SJCRH30 (cell line): ENCODE measurements at places on chromosomes 2 and 18. TPM values are rescaled to one million over a fixed set of nuclear protein-coding genes. Genes with fewer than 3 reads are reported as not detected.

DNA sequence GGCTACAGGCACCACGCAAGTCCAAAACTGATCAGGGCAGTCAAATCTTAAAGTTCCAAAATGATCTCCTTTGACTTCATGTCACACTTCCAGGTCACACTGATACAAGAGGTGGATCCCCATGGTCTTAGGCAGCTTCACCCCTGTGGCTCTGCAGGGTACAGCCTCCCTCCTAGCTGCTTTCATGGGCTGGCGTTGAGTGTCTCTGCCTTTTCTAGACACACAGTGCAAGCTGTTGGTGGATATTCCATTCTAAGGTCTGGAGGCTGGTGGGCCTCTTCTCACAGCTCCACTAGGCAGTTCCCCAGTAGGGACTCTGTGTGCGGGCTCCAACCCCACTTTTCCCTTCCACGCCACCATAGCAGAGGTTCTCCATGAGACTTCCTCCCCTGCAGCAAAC, 838.2 kb upstream of the CHAC2 start:
- H3K36me3 ChIP-seq, result no peaks in the 10 kb centered on the region
- no peak overlapping the region for H3K27ac ChIP-seq
- DNase-seq, result no peak
- no peak overlapping the region for H3K4me3 ChIP-seq
- no peaks in the 10 kb centered on the region for H3K27me3 ChIP-seq
- H3K4me1 ChIP-seq, result no peaks in the 10 kb centered on the region

DNA sequence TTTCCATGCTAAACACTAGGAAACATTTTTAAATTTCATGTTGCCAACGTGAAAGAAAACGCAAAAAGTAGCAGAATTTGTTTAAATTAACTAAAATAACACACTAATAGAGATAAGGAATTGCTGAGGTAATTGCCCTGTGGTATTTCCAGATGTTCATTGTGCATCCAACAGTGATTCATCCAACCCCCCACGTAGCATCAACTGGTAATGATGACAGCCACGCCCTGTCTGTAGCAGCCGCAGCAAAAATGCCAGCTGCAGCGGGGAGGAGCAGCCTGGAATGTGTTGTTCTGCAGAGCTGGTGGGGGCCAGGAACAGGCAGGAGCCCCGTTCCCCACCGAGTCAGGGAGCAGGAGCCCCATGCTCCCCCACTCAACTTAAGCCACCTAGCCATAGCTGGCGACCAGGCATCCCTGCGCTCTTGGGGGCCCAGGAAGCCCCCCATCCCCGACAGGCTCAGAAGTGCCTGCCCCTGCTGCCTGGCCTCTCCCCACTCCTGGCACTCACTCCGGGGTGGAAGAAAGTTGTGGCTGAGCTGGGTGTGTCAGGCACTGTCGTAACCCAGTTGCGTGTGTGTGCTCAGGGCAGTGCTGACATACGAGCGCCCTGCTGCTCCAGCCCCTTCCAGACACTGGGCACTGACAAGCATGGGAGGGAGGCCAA, 695.1 kb upstream of the ACVR2A start:
- H3K4me1 ChIP-seq, result peaks cover 8% of the 10 kb centered on the region
- H3K36me3 ChIP-seq, result no peaks in the 10 kb centered on the region
- H3K4me3 ChIP-seq, result no peak overlapping the region
- no peaks in the 10 kb centered on the region for H3K27me3 ChIP-seq
- peak overlapping the region; percentile 45; the same call in 1 of the 2 replicates for H3K27ac ChIP-seq

GRCh38 chr2:228063558-228063957, 117.9 kb downstream of the SPHKAP start:
- H3K4me1 ChIP-seq, result peaks cover 4% of the 10 kb centered on the region
- no peak for DNase-seq
- H3K36me3 ChIP-seq, result no peaks in the 10 kb centered on the region
- H3K27me3 ChIP-seq, result no peaks in the 10 kb centered on the region

GRCh38 chr2:215797676-215798075, 215.7 kb downstream of the MREG start:
- DNase-seq, result no peak
- H3K27ac ChIP-seq, result no peak overlapping the region
- H3K27me3 ChIP-seq, result no peaks in the 10 kb centered on the region
- H3K4me1 ChIP-seq, result peaks cover 9% of the 10 kb centered on the region; the same call in 1 of the 2 replicates

- H3K27me3 ChIP-seq, result no peaks in the 10 kb centered on the region
- peak; percentile 74 for DNase-seq
Observed at GRCh38 chr18:47113796-47114540, 36.3 kb downstream of the HDHD2 start.

The MRPS5 gene
- total RNA-seq, result 62.0 and 63.6 TPM in 2 replicates

The RMDN2 gene
- total RNA-seq, result 1.5 and 2.1 TPM in 2 replicates

The ITPRIPL1 gene
- 26.4 and 27.1 TPM in 2 replicates for total RNA-seq

The GKN2 gene
- total RNA-seq, result not detected in 2 replicates

The DCC gene
- total RNA-seq, result 0.35 and 1.7 TPM in 2 replicates
